Renal cortical epithelial cell (primary cell): ENCODE measurements at places on chromosomes 3 and 15. TPM values are rescaled to one million over a fixed set of nuclear protein-coding genes. Genes with fewer than 3 reads are reported as not detected.

DNA sequence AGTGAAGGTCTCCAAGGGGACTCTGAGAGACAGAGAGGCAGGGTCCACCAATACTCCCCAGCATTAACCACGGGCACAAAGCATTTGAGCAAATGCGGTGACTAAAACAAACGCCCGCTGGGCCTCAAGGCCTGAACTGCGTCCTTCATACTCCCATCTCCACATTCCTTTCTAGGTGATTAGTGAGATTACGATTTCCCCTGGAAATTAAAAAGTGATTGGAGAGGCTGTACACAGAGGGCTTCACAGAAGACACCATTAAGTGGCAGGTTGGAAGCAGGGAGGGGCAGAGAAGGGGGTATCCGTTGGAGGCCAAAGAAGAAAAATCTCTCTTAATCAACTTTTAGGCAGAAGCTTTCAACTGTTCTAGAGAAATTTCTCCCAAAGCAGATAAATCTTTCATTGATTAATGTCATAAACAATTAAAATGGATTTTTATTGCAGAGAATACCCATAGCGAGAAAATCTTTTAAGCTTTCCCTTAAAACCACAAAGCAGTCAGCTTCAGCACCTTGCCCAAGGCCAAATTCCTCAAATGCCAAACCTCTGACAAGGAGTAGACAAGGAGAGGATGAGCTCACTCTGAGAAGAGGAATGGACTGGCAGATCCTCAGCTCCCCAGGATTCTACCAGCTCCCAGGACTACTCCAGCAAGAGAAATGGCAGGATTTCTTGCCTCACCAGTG, 38.2 kb downstream of the MB21D2 start:
- peak; percentile 99 for DNase-seq

GRCh38 chr3:143963946-143964345, 7.7 kb upstream of the DIPK2A start:
- no peak for DNase-seq

GRCh38 chr3:188946351-188947240, 225.2 kb upstream of the TPRG1 start:
- peak; percentile 41 for DNase-seq

DNA sequence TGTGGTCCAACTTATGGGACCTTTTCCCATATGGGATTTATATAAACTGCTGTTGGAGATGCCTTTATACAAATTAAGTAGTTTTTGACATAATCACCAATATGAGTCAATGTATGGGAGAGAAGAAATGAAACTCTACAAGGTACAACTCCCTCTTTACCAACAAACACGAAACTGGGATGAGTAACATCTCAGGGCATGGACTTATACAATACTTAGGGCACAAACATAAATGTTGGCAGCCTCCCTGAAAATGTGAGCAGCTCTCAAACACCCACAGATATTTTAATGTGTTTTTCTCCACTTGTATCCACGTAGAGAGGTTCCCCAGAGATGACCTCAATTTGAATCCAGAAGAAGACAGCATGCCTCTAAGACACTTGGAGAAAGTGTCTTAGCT, 161.6 kb downstream of the MAGI1 start:
- no peak for DNase-seq

- DNase-seq: no peak
Observed at GRCh38 chr3:48555231-48555948, 1.2 kb downstream of the PFKFB4 start.

DNA sequence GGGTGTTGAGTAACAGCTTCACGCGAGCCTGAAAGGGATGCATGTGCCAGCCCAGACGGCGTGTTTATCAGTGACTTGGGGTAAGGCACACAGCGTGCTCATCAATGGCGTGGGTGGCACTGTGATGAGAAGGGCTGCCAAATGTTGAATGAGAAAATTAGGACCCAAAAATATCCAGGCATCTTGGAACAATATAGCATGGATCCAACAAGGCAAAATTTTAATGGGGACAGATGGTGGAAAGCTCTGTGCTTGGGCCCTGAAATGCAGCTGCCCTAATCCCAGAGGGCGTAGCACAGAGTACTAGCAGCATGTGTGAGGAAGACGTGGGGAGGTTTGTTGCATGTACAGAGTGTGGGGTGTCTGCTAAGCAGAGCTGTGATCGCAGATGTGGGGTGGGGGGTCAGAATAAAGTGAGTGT, 48.9 kb downstream of the SSUH2 start:
- DNase-seq: no peak

DNA sequence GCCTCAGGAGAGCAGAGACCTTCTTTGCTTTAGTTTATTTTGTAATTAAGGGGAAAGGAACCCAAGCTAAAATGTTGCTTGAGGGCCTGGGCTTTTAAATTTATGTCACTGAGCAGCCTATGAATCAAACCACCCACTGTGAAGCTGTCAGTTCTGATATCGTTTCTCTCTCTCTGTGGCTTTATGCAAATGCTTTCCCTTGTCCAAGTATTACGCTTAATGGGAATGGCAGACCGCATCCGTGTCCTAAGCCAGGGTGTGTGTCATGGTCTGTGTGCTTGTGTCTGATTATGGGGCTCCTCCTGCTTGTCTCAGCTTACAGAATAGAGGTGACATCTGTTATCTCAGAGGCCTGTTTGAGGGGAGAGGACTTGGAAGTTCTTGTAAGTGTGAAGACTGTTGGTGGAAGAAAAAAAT, 82.4 kb downstream of the EBLN2 start:
- DNase-seq: no peak

CORO2B gene
- 2.9 and 6.3 TPM in 2 replicates for total RNA-seq

DAZL gene
- total RNA-seq: 0.17 TPM in 1 of 2 replicates, not detected in the other

GNAT1 gene
- total RNA-seq: 0.05 TPM in 1 of 2 replicates, not detected in the other

CCDC39 gene
- under 0.01 and 0.10 TPM in 2 replicates for total RNA-seq

BTLA gene
- 0.10 and 0.17 TPM in 2 replicates for total RNA-seq
